ENCODE measurements at places on chromosomes 2 and 18. TPM values are rescaled to one million over a fixed set of nuclear protein-coding genes. Genes with fewer than 3 reads are reported as not detected.
A peak's percentile ranks its signal among the peaks of the same experiment; 100 is the strongest.

Gene MLPH
- total RNA-seq, result 6.5 TPM

Gene LIPG
- 48.0 TPM for total RNA-seq

Gene SERPINB3
- 0.74 TPM for total RNA-seq

Gene ASAP2
- total RNA-seq, result 79.0 TPM

- DNase-seq, result no peak
Measured at GRCh38 chr2:139963863-139964355, 1183.7 kb upstream of the NXPH2 start.

DNA sequence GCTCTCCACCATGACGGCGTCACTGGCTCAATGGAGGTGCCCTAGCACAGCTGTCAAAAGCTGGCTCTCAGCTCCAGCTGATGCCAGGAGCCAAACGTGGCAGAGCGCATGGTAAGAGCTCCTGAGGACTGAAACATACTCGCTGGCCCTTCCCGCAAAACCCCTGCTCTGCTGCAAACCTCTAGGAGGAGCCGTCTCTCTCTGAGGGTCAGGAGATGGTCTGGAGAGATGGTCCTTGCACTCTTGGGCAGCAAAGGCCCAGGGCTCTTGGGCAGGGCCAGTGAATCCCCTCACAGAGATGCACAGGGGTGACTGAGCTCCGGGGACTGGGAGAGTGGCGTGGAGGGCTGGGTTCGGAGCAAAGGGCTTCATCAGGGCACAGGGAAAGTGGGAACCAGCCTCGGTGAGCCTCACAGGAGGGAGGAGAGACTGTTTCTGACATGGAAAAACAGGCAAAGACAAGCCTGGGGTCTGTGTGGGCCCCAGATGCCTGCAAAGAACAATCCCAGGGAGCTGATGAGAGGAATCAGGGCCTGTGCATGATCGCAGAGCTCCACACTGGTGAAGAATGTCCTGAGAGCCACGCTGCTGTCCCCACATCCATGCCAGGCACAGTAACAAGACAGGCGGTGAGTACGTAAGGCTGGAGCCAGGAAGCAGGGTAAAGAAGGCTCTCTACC, 17.2 kb downstream of the SNORC start:
- DNase-seq, result peak; percentile 12

DNA sequence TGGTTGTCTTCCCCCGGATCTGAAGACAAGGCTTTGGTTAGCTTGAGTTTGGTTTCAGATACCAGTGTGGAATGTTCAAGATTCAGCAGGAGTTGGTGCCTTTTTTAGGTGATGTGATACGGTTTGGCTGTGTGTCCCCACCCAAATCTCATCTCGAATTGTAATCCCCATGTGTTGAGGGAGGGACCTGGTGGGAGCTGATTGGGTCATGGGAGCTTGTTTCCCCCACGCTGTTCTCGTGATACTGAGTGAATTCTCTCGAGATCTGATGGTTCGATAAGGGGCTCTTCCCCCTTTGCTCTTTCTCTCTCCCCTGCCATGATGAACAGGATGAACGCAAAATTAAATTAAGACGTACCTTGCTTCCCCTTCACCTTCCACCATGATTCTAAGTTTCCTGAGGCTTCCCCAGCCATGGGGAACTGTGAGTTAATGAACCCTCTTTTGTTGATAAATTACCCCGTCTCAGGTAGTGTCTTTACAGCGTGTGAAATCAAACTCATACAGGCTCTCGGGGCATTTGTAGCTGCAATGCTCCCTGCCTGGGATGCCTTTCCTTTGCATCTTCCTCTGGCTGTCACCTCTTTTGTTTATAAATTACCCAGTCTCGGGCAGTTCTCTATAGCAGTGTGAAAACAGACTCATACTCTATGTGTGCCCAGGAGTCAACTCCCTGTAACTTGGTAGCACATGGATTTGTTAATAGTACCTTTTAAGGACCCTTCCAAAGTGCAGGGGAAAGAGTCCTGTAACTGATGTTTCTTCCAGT, 21.3 kb downstream of the PDCD1 start:
- peak; percentile 4 for DNase-seq

GRCh38 chr2:210477496-210477895, 937 bp upstream of the LANCL1 start:
- peak; percentile 74 for DNase-seq

DNA sequence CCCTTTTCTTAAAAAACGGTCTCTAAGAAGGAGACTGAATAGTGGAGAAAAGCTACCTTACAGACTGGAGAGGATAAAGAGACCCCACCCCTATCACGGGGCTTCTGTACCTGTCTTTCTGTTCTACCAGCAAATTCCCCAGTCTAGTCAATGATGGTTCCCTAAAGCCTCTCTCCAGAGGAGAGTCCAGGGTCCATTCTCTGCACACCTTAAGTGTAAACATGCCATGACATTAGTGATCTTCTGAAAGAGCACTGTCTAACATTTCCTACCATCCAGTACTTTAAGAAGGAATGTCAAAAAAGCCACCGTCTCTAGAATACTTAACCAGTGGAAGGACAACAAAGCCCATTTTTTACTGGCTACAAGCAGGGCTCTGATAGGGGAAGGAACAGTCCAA, 17.0 kb upstream of the ERCC3 start:
- no peak for DNase-seq

- no peak for DNase-seq
Measured at GRCh38 chr2:18836436-18836835, 247.1 kb upstream of the NT5C1B start.

- no peak for DNase-seq
Measured at GRCh38 chr18:70442933-70443332, 154.1 kb downstream of the SOCS6 start.

DNA sequence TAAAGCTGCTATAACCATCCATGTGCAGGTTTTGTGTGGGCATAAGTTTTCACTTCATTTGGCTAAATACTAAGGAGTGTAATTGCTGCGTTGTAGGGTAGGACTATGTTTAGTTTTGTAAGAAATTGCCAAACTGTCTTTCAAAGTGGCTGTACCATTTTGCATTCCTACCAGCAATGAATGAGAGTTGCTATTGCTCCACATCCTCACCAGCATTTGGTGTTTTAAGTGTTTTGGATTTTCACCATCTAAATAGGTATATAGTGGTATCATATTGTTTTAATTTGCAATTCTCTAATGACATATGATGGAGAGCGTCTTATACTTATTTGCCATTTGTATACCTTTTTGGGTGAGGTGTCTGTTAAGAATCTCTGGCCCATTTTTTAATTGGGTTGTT, 12.2 kb downstream of the TWSG1 start:
- no peak for DNase-seq

DNA sequence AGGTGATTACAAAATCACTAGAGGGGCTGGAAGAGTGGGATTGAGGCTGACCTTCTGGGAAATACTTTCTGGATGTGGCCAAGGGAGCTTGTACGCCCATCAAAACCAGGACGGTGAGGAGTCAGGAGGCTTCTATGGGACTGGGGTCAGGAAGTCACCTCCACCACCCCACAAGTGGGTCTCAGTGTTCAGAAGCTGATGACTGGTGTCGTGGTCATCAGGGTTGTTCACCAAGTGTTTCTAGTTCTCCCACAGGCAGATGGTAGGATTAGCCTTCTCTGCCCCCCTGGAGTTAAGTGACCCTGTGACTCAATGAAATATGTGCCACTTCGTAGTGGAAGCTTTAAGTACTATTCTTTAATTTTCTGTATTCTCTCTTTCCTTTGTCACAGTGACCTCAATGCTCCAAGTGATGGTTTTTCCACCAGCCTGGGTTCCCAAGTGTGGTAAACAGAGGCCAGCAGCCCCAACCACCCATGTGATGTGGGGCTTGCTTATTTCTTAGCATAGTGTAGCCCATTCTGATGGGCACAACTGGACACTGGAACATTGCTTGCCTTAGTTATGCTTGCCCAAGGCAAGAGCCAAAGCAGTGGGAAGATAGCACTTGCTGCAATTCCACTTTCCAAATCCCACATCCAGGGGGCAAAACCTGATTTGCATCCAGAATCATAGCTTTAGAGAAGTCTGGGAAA, 258.8 kb downstream of the CYP26B1 start:
- DNase-seq, result no peak

- DNase-seq, result peak; percentile 69
Measured at GRCh38 chr2:238286551-238286950, 1.9 kb downstream of the PER2 start.

- DNase-seq, result no peak
Measured at GRCh38 chr18:59764281-59764680, 67.1 kb upstream of the CCBE1 start.

DNA sequence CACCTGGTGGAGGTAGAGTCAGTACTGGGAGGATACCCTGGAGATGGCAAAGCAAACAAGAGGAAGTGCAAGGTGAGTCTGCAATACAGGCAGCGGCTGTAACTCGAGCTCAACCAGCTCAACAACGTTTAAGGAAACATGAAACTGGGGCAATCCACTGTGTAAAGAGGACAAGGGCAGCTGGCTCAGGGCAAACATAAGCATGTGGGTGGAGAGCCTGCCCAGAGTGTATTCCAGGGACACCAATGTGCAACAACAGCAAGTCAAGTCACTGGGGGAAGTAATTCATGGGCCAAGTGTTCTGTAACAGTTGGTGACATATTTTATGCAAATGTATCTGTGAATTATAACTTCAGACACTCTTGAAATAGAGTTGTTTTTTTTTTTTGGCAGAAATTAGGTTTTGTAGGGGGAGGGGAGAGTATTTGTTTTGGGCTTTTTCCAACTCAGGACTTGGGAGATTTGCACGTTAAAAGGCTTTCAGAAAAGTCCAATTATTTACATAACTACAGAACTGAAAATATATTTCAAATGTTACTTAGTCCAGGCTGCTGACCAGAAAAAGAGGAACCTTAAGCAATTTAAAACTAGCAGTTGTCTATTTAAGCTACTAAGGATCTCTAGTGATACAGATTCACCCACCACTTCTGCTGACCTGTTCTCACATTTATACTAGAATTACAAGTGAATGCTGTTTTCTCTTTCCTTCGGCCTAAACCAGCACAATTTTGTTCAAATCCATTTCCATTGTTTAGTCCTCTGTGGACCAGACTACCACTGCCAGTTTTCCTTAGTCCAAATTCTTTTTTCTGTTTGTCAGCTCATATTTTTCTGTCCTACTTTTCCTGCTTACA, 18.6 kb downstream of the NRXN1 start:
- no peak for DNase-seq

- no peak for DNase-seq
Measured at GRCh38 chr2:45316576-45317338, 294.3 kb downstream of the SRBD1 start.

DNA sequence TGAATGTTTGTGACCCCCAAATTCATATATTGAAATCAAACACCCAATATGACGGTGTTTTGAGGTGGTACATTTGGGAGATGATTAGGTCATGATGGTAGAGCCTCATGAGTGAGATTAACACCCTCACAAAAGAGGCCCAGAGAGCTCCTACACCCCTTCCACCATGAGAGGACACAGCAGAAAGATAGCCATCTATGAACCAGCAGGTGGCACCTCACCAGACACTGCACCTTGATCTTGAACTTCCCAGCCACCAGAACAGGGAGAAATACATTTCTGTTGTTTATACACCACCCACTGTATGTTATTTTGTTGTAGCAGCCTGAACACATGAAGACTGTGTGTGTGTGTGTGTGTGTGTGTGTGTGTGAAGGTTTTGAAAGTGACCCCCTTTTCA, 58.1 kb downstream of the ST3GAL5 start:
- no peak for DNase-seq

GRCh38 chr2:36473230-36473629, 117.7 kb downstream of the CRIM1 start:
- no peak for DNase-seq

DNA sequence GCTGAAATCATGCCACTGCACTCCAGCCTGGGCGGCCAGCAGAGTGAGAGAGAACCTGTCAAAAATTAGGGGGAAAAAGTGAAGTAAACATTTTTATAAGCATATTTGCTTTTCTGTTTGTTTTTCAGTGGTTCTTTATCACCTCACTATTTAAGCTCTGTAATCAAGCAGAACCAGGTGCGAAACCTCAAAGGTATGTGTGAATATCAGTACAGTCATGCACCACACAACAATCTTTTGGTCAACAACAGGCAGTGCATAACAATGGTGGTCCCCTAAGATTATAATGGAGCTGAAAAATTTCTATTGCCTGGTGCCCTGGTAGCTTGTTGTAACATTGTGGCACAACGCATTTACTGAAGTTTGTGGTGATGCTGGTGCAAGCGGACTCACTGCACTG, 167.4 kb upstream of the STON1 start:
- DNase-seq, result no peak

DNA sequence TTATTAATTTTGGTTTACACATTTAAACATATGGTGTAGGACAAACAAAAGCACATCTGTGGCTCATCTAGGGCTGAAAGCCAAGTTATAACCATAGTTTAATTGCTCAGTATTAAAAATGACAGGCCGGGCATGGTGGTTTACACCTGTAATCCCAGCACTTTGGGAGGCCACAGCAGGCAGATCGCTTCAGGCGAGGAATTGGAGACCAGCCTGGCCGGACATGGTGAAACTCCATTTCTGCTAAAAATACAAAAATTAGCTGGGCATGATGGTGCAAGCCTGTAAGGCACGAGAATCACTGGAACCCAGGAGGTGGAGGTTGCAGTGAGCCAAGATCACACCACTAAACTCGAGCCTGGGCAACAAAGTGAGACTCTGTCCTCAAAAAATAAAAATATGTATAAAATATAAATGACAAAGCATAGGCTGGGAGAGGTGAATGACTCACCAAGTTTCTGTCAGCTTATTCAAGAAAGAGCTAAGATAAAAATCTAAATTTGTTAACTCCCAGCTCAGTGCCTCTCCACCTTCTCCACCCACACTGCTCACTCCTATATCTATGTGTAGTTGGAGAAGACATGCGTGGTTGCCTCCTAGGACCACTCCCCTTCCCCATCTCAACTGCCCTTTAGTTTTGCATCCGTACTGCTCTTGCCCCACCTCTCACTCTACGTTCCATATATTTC, 79.2 kb upstream of the PID1 start:
- no peak for DNase-seq

- DNase-seq, result no peak
Measured at GRCh38 chr2:20052229-20052851, 912 bp upstream of the LAPTM4A start.

DNA sequence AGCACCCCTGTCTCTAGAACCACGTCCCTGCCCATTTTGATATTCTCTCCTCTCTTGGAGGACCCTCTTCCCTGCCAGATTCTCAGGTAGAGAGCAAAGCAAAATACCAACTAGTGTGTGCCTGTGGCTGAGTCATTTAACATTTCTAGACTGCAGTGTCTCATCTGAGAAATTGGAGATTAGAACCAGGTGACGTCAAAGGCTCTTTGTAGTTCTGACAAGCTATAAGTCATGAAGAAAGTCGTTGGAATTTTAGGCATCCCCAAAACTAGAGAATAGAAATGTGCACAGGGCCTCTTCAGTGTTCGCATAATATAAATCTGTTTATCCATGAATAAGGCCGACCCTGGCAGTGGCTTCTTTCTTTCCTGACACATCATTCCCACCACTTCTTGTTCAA, 74.4 kb upstream of the TANC1 start:
- DNase-seq, result no peak

DNA sequence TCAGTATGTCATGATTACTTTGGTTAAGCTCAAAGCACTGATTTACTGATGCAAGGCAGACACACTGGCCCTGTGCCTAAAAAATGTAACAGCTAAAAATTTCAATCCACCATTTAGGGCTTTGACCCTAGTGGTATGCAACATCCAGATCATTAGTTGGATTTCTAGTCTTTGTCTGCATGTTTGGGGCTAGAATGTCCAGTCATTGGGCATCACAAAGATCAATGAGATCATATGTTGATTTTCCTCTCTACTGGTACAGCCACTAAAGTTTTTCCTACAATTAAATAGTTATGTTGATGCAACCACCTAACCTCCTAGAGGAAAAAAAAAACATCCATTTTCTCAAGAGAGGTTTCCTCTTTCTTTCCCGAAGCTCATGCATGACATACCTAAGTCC, 53.4 kb upstream of the REV1 start:
- DNase-seq, result no peak

- DNase-seq, result no peak
Measured at GRCh38 chr2:64462940-64463700, 9.2 kb downstream of the LGALSL start.

All from testis (tissue), 5 donors.